Activated CD8-positive, alpha-beta memory T cell treated with anti-CD3 and anti-CD28 coated beads for 1 hour (primary cell): ENCODE measurements at places on chromosomes 3 and 15.
A peak's percentile ranks its signal among the peaks of the same experiment; 100 is the strongest.

DNA sequence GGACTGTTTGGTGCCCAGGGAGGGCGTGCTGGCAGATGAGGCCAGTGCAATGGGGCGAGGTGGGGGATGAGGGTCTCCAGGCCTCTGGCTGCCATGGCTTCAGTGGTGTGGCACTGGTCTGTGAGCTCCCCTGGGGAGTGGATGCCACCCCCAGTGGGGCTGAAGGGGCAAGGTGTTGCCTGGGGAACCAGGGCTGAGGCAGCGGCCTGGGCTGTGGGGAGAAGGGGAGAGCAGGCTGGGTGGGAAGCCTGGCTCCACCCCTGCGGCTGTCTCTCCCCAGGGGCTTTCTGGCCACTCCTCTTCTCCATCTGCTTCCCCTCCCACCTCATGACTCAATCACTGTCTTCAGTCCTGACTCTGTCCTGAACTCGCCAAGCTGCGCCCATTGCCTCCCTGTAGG, 88.4 kb upstream of the TLE3 start:
- no peak for DNase-seq

GRCh38 chr3:86046436-86047136, 944.4 kb downstream of the VGLL3 start:
- no peak for DNase-seq

DNA sequence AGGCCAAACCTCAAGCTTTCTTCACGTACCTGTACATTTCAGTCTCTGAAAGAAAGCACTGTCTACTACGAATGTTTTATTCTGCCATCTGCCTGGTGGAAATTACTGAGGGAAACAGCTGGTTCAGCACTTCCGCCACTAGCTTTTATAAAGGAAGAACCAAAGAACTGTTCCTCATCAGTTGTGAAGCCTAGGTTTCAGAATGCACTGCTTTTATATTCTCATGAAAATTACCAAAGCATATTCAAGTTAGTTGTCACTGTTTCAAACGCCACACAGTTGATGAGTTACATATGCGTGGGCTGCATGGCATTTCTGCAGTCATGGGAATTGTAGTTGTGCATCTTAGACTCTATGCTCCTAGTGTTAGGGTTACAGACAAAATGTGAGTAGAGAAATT, 21.5 kb upstream of the ZBTB38 start:
- DNase-seq = no peak

DNA sequence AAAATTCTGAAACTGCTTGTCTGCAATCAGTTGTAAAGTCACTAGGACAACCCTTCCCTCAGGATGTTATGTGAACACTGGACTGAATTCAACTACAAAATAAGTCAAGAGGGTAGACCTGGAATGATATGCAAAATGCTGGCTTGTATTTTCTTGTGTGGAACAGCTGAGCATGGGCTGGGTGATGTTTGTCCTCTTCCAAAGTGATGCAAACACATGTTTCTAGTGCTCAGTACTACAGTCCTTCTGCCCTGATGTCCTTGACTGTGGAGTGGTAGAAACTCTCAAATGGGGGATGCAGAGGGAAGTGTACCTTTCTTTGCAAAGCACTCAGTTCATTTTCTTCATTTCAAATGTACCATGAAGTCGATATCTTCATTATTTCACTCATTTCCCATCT, 258.6 kb downstream of the THSD4 start:
- no peak for DNase-seq

DNA sequence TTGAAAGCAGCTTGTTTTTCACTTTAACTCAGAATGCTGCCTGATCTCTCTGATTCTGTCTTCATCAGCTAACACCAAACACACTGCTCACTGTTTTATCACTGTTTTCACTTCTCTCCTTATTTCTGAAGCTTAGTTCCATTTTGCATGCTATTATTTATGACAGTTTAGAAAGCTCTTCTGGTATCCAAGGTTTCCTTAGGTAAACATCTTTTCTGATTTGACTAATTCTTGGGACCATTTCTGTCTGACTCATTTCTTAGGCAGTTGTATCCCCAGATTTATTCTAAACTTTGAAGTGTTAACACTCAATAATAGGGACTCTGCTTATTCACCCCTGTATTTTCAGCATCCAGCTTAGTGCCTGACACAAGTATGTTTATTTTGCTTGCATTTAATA, 167.7 kb downstream of the BCHE start:
- no peak for DNase-seq

DNA sequence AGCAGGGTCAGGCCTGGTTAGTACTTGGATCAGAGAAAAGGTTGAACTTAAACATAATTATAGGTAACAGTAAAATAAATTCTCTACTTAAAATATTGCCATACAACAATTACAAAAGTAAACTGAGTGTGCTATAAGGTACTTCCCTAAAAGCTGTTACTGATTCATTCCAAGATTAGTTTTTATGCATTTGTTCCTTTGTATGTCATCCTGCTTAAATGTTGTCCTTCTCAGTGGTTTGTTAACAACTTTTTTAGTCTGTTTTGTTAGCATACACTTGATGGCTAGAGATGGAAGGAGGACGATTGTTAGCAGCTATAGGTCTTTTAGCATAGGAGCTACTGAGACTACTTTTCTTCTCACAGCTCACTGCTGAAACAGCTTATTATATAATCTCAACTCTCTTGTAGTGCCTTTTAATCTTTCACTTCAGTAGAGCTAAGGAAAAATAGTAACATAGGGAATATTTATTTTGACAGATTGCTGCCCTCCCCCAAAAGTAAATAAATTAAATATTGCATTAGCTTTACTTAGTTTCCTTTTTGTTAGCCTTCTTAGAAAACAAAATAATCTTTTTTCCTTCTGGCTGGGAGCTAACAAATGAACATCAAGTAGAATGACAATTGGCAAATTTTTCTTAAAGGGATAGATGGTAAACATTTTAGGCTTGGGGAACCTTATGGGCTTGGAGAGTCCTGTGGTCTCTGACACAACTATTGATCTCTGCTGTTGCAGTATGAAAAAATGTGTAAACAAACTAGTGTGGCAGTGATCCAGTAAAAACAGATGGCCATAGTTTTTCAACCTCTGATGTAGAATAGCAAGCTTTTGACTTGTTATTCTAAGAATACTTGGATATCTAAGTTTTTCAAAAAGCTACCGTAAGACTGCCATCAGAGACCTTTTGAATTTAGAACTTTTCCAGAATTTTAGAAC, 39.5 kb downstream of the USP8 start:
- no peak for DNase-seq

- DNase-seq = no peak
Observed at GRCh38 chr3:62027796-62028195, 345.6 kb downstream of the FEZF2 start.

- peak; percentile 27 for DNase-seq
Observed at GRCh38 chr3:50450209-50450921, 53.1 kb downstream of the CACNA2D2 start.

DNA sequence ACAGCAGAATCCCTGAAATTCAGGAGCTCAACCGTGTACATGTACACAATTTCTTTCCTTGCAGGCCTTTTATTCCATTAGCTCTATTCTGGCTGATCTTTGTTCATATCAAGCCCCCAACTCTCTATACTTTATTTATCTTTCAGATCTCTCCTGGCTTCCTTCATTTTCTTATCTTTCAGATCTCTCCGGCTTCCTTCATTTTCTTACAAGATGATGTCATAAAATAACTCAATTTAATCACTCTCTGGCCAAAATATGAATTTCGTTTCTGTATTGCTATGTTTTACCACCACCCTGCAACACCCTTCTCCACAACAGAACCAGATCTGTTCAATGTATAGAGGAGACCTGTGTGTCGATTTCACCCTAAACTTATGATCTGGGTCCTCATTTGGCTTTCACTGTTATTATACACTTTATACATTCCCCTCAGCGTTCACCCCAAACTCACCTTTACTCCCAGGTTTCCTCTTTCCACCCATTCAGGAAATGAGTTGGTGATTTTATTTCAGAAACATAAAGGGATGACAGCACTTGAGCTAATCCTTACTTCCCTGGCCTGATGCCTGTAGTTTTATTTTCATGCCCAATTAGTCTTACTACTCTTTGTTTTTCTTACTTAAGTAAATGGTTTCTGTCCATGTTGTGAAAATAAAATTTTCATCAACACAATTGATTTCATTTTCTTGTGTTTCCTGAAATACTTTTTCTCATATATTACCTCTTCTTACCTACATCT, 195.5 kb downstream of the BCHE start:
- no peak for DNase-seq

DNA sequence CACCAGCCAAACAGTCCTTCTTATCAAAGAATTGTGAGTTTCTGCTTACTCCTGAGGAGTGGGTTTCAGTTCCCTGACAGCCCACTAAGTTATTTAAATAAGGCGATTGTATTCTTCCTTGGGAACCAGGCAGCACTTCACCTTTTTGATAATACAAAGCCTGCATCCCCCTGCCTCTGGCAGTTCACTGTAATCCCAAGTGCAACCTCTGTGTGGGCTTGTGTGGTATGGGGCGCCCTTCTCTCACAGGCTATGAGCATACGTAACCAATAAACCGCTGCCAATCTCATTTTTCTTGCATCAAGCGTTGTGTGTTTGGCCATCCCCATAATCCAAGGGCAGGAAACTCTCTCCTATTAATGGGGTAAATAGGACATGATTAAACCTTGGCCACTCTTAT, 1025.6 kb downstream of the NSUN3 start:
- DNase-seq = no peak

DNA sequence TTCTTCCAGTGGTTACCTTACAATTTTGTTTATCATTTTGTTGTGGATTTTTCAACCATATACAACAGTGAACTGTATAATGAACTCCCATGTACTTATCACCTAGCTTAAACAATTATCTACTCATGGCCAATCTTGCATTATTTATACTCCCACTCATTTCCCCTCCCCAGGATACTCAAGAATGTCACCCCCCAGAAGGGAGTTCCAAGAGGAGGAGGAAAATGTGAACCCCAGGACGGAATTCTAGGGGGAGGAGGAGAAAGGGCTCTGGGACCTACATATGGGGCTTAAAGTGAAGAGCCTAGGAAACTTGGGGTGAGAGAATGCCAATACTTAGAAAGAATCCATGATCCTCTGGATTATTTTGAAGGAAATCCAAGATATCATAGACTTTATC, 59.3 kb downstream of the TSC22D2 start:
- no peak for DNase-seq

GRCh38 chr3:14684447-14684846, 9.5 kb downstream of the C3orf20 start:
- DNase-seq = no peak

GRCh38 chr3:48950051-48950450, 31.4 kb downstream of the ARIH2 start:
- no peak for DNase-seq

DNA sequence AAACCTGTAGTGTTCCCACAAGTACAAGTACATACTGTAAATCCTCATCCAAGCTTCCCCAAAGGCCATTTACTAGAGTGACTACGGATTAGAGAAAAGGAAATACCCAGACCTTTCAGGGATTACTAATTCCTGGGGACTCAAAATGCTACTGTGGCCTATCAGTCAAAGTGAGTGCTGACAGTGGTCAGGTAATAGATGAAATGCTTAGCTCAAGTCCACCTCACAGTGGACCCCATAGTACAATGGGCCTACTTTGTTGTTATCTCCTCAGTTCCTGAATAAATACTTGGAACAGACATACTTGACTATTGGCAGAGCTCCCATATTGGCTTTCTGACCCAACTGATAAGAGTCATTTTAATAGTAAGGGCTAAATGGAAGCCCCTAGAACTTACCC, 61.6 kb downstream of the MAP4 start:
- no peak for DNase-seq

DNA sequence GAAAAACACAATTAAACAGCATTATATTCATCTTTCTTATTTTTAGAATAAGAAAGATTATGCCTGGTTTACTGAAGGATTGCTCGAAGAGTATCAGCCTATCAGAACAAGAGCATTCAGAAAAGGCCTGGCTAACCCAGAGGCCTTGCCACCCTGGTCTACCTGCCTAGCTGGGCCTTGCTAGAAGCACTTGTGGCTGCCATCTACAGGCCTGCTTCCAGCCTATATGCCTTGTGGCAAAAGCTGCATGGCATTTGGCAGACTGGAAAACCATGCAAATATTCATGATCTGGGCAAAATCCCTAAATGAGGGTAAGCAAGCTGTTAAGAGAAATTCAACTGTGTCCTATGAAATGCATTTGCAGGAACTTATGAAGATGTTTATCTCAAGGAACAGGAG, 9.3 kb upstream of the ATP13A4 start:
- DNase-seq = no peak

GRCh38 chr15:40276927-40277326, 5.9 kb downstream of the ANKRD63 start:
- no peak for DNase-seq

DNA sequence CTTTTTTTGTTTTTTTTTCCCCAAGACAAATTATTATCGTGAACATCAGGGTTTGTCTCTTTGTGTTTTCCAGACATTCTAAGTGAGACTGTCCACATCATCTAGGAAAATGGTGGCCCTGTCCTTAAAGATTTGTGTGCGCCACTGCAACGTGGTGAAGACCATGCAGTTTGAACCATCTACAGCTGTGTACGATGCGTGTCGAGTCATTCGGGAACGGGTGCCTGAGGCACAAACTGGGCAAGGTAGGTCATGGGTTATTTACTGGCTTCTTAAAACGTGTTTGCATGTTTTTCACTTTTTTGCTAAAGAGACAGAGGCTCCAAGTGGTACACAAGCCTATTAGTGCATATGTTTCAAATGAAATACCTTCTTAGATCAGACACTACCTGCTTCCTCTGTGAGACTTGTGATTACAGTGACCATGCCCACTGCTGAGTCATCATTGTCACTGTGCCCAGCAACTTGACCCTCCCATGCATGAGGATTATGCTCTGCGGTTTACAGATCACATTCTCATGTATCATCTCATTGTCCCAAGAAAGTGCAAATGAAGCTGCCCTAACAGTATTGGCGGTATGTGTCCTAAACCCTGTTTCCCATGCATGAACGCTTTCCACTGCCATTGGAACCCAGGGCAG, 395.2 kb upstream of the TPM1 start:
- no peak for DNase-seq

GRCh38 chr3:159786489-159787177, 202.0 kb upstream of the IL12A start:
- DNase-seq = no peak

DNA sequence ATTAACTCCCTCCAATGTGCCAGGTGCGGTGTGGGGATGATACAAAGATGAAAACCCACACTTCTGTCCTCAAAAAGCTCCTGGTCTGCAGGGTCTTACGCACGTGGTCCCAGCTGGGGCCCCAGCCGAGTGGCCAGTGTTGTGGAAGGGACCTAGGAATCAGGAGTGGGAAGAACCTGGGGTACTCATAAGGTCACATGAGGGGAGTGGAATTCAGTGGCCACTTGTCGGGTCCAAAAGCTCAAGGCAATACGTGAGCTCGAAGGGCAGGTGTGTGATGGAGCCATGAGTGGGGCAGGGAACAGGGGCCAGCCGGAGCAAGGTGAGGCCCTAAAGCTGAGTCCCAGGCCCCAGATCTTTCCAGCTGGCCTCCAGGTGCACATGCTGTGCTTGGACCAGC, 260.0 kb upstream of the LYSMD4 start:
- no peak for DNase-seq

DNA sequence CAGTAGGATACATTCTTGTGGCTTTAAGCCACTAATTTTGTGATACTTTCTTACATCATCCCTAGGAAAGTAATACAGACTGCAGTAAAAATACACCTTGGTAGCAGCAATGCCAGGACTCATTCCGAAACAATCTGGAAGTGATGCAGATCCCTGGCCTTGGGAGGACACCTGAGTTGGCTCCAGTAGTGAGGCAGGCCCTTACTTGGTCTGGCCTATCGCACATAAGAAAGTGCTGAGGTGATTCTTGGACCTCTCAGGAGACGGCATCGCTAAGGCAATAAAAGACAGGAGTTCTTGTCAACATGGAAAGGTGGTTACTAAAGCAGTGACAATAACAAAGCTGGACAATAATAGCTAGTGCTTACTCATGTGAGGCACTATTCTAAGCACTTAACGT, 126.5 kb downstream of the SUCNR1 start:
- DNase-seq = no peak

- DNase-seq = no peak
Observed at GRCh38 chr3:137249311-137249940, 291.6 kb downstream of the IL20RB start.
